ENCODE measurements at places on chromosomes 3 and 15. TPM values are rescaled to one million over a fixed set of nuclear protein-coding genes. Genes with fewer than 3 reads are reported as not detected.

The TXNRD3 gene
- 9.6 TPM for total RNA-seq

GRCh38 chr3:11698326-11699082 is 54.8 kb upstream of the VGLL4 start:
- no peak overlapping the region for H3K4me3 ChIP-seq
- no peaks in the 10 kb centered on the region for H3K27me3 ChIP-seq
- H3K4me1 ChIP-seq = peaks cover 4% of the 10 kb centered on the region
- H3K27ac ChIP-seq = no peak overlapping the region
- H3K36me3 ChIP-seq = no peaks in the 10 kb centered on the region
- DNase-seq = no peak

DNA sequence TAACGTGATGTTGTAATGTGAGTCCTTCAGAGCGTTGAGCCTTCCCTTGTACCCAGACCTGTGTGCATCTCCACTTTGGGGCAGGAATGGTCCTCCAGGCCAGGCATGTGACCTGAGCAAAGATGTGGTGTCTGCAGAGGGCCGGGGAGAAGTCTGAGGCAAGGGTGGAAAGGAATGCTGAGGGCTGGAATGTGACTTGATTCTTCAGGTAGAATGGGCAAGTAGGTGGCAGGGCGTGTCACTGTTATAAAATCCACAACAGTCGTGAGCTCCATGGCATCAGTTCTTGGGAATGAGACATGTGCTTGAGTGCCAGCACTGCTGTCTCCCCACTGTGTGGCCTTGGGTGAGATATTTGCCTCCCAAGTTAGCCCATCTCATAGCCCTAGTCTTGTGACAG is 24.0 kb upstream of the BSN start:
- no peak overlapping the region for H3K27ac ChIP-seq
- no peaks in the 10 kb centered on the region for H3K27me3 ChIP-seq
- no peak for DNase-seq
- no peaks in the 10 kb centered on the region for H3K36me3 ChIP-seq

GRCh38 chr3:29284497-29284896 is 3.6 kb downstream of the RBMS3 start:
- H3K36me3 ChIP-seq = no peaks in the 10 kb centered on the region
- DNase-seq = no peak
- no peaks in the 10 kb centered on the region for H3K27me3 ChIP-seq
- no peaks in the 10 kb centered on the region for H3K4me1 ChIP-seq
- H3K4me3 ChIP-seq = peak overlapping the region; percentile 8

DNA sequence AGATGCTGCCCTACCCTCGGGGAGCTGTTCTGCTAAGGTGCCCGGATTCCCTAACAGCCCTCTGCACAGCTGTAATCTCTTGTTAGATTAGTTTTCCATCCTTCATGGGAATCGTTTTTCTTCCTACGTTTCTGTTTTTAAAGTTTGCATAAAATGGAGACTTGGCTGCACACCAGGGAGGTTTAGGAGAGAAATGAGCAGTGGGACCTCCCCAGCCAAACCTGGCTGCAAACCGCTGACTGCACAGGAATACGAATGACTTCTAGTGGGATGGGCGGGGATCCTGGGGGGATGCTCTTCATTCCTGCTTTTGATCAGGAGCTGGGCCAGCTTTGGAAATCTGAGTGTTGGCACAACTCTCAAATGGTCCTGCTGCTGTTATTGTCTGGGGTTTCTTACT is 77.5 kb downstream of the THSD4 start:
- no peak overlapping the region for H3K27ac ChIP-seq
- no peaks in the 10 kb centered on the region for H3K27me3 ChIP-seq
- H3K4me3 ChIP-seq = no peak overlapping the region
- H3K4me1 ChIP-seq = no peaks in the 10 kb centered on the region
- DNase-seq = no peak
- H3K36me3 ChIP-seq = no peaks in the 10 kb centered on the region

- no peaks in the 10 kb centered on the region for H3K4me1 ChIP-seq
- H3K36me3 ChIP-seq = no peaks in the 10 kb centered on the region
- H3K27me3 ChIP-seq = no peaks in the 10 kb centered on the region
- H3K4me3 ChIP-seq = no peak overlapping the region
Measured at GRCh38 chr3:72745146-72745999, 102.9 kb downstream of the SHQ1 start.
